Activated T-helper 2 cell treated with anti-CD3 and anti-CD28 coated beads, Interferon-gamma antibody, Interleukin-2, Interleukin-4, amounts not matched to agents 10 μg/mL and 5 μg/mL and 100 μg/mL, durations not matched to agents 14 hours and 24 hours and 36 hours (primary cell): ENCODE measurements at places on chromosomes 2 and 18.

- DNase-seq: no peak
- H3K36me3 ChIP-seq: no peaks in the 10 kb centered on the region
- no peaks in the 10 kb centered on the region for H3K4me1 ChIP-seq
- H3K27ac ChIP-seq: no peak overlapping the region
- no peak overlapping the region for H3K4me3 ChIP-seq
Measured at GRCh38 chr2:179711375-179711774, 150.0 kb downstream of the ZNF385B start.

- peaks cover 15% of the 10 kb centered on the region for H3K36me3 ChIP-seq
- H3K4me1 ChIP-seq: peaks cover 55% of the 10 kb centered on the region
- no peak overlapping the region for H3K27ac ChIP-seq
- DNase-seq: no peak
- no peak overlapping the region for H3K4me3 ChIP-seq
Measured at GRCh38 chr2:112640800-112641675, 4.7 kb upstream of the SLC20A1 start.

GRCh38 chr2:75787532-75788132 is 76.9 kb upstream of the GCFC2 start:
- no peak overlapping the region for H3K4me3 ChIP-seq
- no peak for DNase-seq
- no peaks in the 10 kb centered on the region for H3K4me1 ChIP-seq
- no peaks in the 10 kb centered on the region for H3K36me3 ChIP-seq

DNA sequence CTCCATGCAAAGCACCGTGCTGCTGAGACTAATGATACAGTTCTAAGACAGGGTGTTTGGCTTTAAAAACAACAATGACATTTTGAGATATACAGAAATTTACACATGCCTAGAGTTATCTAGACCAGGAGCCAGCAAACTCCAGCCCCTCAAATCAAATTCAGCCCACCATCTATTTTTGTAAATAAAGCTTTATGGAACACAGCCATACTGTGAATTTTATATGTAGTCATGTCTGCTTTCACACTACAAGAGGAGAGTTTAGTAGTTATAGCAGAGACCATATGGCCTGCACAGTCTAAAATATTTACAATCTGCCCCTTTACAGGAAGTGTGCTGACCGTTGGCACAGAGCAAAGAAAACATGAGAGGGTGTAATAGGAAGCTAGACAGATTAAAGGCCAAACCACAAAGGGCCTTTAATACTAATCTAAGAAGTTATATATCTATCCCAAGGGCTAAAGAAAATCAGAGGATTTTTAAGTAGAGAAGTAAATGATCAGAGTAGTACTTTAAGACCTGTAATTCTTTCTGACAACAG is 39.4 kb downstream of the NBAS start:
- DNase-seq: no peak
- H3K27me3 ChIP-seq: no peaks in the 10 kb centered on the region

DNA sequence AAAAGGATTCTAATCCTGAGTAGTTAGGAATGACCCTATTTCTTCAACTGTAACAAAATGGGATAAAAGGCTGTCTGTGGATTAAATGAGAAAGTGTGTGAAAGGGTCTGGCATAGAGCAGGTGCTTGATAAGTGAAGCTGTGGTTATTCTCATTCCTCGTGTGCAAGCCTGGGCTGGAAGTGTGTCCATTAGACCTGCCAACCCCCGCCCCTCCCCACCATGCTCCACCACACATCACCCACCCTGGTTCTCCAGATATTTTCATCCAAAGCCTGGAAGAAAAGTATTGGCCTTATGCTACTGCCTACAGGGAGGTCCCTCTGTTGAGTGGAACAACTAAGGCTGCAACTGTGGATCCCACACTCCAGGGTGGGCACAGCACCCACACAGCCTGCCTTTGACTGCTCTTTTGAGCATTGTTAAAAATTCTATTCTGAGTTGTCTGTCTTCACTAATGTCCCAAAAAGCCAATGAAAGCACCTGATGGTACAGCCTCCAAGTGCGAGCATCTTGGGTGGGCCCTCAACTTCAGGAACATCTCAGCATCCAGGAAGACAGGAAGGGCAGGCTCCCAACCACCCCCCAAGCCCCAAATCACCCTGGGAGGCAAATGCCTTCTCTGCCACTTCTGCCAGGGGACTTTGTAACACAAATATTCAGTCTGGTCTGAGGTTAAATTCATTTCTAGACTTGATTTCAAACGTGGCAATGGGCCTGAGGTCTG is 102.8 kb upstream of the PPP1CB start:
- no peak overlapping the region for H3K4me3 ChIP-seq
- H3K36me3 ChIP-seq: no peaks in the 10 kb centered on the region
- no peak for DNase-seq
- no peaks in the 10 kb centered on the region for H3K27me3 ChIP-seq
- H3K27ac ChIP-seq: peak overlapping the region; percentile 70

- no peaks in the 10 kb centered on the region for H3K27me3 ChIP-seq
- no peak overlapping the region for H3K27ac ChIP-seq
- no peaks in the 10 kb centered on the region for H3K4me1 ChIP-seq
- no peak for DNase-seq
Measured at GRCh38 chr18:11522992-11523391, 86.4 kb upstream of the SLC35G4 start.

GRCh38 chr2:33209976-33210375 is 263.2 kb downstream of the LTBP1 start:
- peaks cover 8% of the 10 kb centered on the region for H3K27me3 ChIP-seq
- H3K4me1 ChIP-seq: peaks cover 10% of the 10 kb centered on the region
- no peak overlapping the region for H3K27ac ChIP-seq
- no peaks in the 10 kb centered on the region for H3K36me3 ChIP-seq
- DNase-seq: no peak

GRCh38 chr2:120044336-120044735 is 31.5 kb downstream of the EPB41L5 start:
- H3K4me3 ChIP-seq: no peak overlapping the region
- no peaks in the 10 kb centered on the region for H3K4me1 ChIP-seq
- H3K27ac ChIP-seq: no peak overlapping the region
- no peak for DNase-seq

DNA sequence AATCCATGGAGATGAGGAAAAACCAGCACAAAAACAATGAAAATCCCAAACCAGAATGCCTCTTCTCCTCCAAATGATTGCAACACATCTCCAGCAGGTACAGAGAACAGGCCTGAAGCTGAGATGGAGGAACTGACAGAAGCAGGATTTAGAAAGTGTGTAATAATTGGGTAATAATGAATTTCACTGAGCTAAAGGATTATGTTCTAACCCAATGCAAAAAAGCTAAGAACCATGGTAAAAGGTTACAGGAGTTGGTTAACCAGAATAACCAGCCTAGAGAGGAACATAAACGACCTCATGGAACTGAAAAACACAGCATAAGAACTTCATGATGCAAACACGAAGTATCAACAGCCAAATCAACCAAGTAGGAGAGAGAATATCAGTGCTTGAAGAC is 13.7 kb upstream of the SERPINB11 start:
- no peaks in the 10 kb centered on the region for H3K4me1 ChIP-seq
- H3K27ac ChIP-seq: no peak overlapping the region
- no peak for DNase-seq
- H3K4me3 ChIP-seq: no peak overlapping the region
- H3K36me3 ChIP-seq: no peaks in the 10 kb centered on the region

GRCh38 chr2:14127765-14128164 is 504.8 kb upstream of the LRATD1 start:
- DNase-seq: no peak
- no peaks in the 10 kb centered on the region for H3K27me3 ChIP-seq
- H3K4me3 ChIP-seq: no peak overlapping the region
- H3K4me1 ChIP-seq: no peaks in the 10 kb centered on the region
- no peak overlapping the region for H3K27ac ChIP-seq

- H3K4me1 ChIP-seq: peaks cover 59% of the 10 kb centered on the region
- H3K27ac ChIP-seq: peak overlapping the region; percentile 62
- no peak for DNase-seq
- peak overlapping the region; percentile 40 for H3K4me3 ChIP-seq
- H3K36me3 ChIP-seq: peaks cover 2% of the 10 kb centered on the region
Measured at GRCh38 chr2:160484859-160485520, 8.6 kb downstream of the RBMS1 start.

DNA sequence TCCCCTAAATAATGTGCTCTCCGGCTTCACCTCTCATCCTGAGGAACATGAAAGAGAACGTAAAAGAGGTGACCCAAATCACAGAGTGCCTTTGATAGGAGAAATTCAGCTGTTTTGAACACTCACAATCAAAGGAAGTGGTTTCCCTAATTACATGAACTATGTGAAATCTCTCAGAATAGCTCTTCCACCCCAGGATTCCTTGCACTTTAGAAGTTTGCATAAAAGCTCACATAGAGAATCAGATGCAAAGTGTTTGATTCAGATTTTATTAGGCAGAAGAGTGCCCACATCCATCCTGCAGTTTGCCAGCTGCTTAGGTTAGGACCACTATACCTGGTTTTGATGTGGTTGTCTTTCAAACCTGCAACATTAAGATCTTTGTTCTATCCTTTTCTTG is 61.0 kb downstream of the MAP3K20 start:
- peak overlapping the region; percentile 0 for H3K27ac ChIP-seq
- DNase-seq: no peak
- H3K36me3 ChIP-seq: peaks cover 22% of the 10 kb centered on the region

GRCh38 chr2:86037795-86038192 is 67.9 kb downstream of the POLR1A start:
- DNase-seq: no peak
- H3K27me3 ChIP-seq: no peaks in the 10 kb centered on the region
- peaks cover 94% of the 10 kb centered on the region for H3K36me3 ChIP-seq
- H3K4me1 ChIP-seq: peaks cover 67% of the 10 kb centered on the region
- H3K27ac ChIP-seq: peak overlapping the region; percentile 98
- peak overlapping the region; percentile 73 for H3K4me3 ChIP-seq

- H3K4me1 ChIP-seq: no peaks in the 10 kb centered on the region
- no peak for DNase-seq
- no peaks in the 10 kb centered on the region for H3K27me3 ChIP-seq
- H3K4me3 ChIP-seq: no peak overlapping the region
- H3K36me3 ChIP-seq: no peaks in the 10 kb centered on the region
Measured at GRCh38 chr2:123693836-123694235, 331.3 kb upstream of the CNTNAP5 start.

GRCh38 chr18:23889907-23890306 is 124.6 kb upstream of the TTC39C start:
- H3K27me3 ChIP-seq: peaks cover 24% of the 10 kb centered on the region
- DNase-seq: no peak
- H3K27ac ChIP-seq: no peak overlapping the region
- H3K4me3 ChIP-seq: no peak overlapping the region

DNA sequence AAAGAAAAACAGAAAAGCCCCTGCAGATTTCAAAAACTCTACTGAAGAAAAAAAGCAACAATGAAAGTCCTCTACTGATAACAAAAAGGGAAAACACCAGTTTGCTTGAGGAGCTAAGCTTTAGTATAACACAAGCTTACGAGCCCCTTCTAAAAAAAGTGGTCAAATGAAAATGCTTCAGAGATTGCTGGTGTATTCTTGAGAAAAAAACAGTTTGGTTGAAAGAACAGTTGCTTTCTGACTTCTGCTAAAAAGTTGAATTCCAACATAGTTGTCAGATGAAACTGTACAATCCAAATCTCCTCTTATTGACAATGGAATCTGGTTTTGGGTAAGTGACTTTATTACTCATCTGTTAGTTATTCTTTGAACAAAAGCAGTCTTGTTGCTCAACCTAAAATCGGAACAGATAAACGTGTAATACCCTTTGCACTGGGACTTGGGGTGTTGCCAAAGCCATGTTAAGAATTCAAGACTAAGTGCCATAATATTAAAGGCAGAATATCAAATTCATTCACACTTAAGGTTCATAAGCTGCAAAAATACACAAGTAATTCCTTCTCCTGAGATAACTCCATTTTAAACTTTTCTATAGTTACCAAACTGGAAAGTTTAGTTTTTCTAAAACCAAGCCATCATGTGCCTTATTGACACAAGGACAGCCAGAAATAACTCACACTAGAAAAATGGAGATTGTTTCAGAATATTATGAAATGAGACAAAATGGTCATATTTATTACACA is 45.3 kb upstream of the SPAG16 start:
- H3K27ac ChIP-seq: no peak overlapping the region
- no peaks in the 10 kb centered on the region for H3K36me3 ChIP-seq
- no peak for DNase-seq
- no peak overlapping the region for H3K4me3 ChIP-seq
- peaks cover 18% of the 10 kb centered on the region for H3K4me1 ChIP-seq

- H3K4me1 ChIP-seq: peaks cover 19% of the 10 kb centered on the region
- no peak overlapping the region for H3K27ac ChIP-seq
- H3K4me3 ChIP-seq: no peak overlapping the region
Measured at GRCh38 chr2:102342888-102343287, 12.7 kb upstream of the IL18R1 start.

- H3K27ac ChIP-seq: peak overlapping the region; percentile 31
- H3K4me3 ChIP-seq: no peak overlapping the region
- no peak for DNase-seq
- peaks cover 59% of the 10 kb centered on the region for H3K36me3 ChIP-seq
Measured at GRCh38 chr2:225033440-225034318, 8.6 kb downstream of the DOCK10 start.

DNA sequence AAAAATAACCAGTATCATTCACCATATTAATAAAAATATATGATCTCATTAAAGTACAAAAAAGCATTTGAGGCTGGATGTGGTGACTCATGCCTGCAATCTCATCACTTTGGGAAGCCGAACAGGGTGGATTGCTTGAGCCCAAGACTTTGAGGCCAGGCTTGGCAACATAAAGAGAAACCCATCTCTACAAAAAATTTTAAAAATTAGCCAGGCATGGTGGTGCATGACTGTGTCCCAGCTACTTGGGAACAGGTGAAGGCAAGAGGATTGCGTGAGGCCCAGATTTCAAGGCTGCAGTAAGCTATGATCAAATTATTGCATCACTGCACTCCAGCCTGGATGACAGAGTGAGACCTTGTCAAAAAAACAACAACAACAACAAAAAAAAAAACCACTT is 75.9 kb downstream of the RAD51AP2 start:
- no peaks in the 10 kb centered on the region for H3K36me3 ChIP-seq
- H3K4me1 ChIP-seq: no peaks in the 10 kb centered on the region
- no peak for DNase-seq
- H3K27ac ChIP-seq: no peak overlapping the region

GRCh38 chr2:219870041-219870440 is 242.6 kb downstream of the SLC4A3 start:
- no peaks in the 10 kb centered on the region for H3K27me3 ChIP-seq
- H3K36me3 ChIP-seq: no peaks in the 10 kb centered on the region
- H3K27ac ChIP-seq: no peak overlapping the region
- no peak overlapping the region for H3K4me3 ChIP-seq

DNA sequence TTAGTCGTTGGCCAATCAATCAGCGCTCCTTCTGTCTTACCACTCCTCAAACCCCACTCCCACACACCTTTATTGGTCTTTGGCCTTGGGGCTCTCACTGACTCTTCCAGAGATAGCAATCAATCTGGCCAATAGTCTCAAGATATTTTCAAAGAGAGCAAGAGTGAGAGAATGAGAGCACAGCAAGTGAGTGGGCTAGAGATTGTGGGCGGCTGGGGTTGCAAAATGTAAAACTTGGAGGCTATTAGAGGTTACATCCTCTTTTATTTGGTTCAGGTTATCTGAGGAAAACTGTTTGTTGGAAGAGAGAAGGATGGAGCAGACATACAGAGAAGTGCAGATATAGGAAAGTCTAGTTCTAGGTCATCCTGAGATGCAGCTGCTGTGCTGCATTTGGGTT is 32.8 kb downstream of the TACR1 start:
- no peaks in the 10 kb centered on the region for H3K36me3 ChIP-seq
- H3K4me1 ChIP-seq: no peaks in the 10 kb centered on the region
- H3K27ac ChIP-seq: no peak overlapping the region
- H3K4me3 ChIP-seq: no peak overlapping the region
- DNase-seq: no peak
